ENCODE measurements at places on chromosomes 1 and 21.

DNA sequence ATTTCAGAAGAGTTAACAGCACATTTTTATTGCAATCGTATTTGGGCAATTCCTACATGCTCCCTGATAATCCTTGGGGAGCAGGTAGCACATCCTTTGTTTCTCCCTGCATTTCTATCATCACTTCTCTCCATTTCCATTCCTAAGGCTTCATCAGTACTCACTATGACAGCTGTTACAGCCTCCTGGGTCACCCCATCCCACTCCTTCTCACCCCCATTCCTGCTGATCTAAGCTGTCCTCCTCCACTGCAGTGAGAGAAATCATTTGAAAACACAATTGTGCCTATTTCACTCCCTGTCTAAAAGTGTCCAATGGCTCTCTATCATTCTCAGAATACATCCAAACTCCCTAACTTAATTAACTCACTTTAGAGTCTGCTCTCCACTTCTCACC, 17.0 kb upstream of the TSPAN1 start:
- no peak for DNase-seq

GRCh38 chr1:241499910-241500309, 19.6 kb downstream of the FH start:
- DNase-seq, result no peak

DNA sequence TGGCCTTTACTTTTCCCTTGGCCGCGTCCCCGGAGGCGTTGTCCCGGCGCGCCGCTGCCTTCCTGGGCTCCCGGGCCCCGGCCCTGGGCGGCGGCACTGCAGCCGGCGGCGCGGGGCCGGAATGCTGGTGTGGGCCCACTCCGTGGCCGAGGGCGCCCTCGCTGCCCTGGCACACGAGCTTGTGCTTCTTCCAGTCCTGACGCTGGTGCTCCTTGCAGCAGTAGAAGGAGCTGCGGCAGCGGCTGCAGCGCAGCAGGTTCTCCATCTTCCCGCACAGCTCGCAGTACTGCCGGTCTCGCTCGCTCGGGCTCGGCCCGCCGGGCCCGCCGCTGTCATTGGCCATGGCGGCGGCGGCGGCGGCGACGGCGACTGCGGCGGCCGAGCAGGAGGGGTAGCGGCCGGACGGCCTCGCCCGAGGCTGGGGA, 529 bp downstream of the EGLN1 start:
- DNase-seq, result peak; percentile 24

DNA sequence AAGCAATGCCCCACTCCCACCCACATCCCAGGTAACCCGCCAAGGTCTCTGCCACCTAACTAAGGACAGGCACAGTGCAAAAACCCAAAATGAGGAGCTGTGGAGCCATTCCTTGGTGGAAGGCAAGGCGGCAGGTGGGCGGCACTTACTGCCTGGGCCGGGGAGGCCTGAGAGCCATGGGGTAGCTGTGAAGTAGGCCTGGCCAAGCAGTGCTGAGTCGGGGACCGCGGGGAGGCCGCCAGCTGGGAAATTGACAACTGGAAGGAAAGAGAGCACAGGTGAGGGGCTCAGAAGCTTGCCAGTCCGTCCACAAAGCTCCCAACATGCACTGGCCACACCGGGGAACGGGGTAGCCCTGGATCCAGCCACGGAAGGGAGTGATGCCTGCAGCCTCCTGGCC, 85.3 kb downstream of the NPHP4 start:
- no peak for DNase-seq

DNA sequence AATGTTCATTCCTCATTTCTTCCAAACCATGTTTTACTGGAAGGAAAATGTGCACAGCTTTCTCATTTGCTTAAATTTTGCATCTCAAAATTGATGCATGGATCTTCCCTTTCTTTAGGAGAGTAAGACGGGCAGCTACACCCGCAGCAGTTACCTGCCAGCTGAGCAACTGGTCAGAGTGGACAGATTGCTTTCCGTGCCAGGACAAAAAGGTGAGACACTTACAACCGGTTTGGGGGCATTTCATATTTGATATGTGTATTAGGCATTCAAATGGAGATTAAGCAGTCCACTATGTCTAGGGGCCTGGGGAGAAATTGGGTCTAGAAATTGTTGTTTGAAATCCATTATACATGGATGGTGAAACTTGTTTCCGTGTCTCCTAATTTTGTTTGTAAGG, 12.9 kb downstream of the C8A start:
- DNase-seq, result no peak

- no peak for DNase-seq
These were observed 17.9 kb upstream of the L1TD1 start for GRCh38 chr1:62176597-62177312.

GRCh38 chr1:191588905-191589304, 569.4 kb upstream of the RGS18 start:
- no peak for DNase-seq

DNA sequence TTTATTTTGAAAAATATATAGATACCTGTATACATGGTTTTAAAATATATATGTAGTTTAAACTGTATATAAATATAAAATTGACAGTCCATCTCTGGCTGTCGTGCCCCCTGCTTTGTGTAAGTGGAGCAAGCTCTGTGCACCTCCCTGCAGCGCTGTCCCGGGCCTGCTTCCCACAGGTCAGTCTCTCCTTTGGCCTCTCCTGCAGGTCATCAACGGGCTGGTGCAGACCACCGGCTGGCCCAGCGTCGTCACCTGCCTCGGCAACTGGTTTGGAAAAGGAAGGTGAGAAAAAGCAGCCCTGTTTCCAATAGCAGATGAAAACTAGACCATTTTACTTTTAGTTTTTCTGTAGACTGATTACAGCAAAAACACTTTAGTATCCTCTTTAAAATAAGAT, 28.5 kb downstream of the SLC37A1 start:
- DNase-seq, result no peak

DNA sequence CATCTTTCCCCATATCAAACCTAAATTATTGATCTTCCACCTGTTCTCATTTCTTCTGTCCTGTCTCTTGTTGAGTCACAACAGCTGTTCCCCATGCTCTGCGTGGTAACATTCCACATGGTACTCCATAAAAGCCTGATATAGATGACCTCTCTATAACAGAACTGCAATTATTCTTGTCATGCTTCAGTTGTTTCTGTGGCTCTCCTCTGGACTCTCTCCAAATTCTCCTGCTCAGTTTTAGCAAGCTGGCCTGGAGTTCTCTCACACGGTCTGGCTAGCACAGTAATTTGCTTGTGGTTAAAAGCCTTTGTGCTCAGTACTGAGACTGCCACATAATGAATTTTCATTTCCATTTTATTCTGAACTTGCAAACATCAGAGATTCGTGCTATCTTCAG, 10.6 kb upstream of the LRRC39 start:
- no peak for DNase-seq

Measured in CD4-positive, alpha-beta T cell treated with Interleukin-4 for 4 hours (primary cell).